ENCODE measurements at places on chromosomes 2 and 18. TPM values are rescaled to one million over a fixed set of nuclear protein-coding genes. Genes with fewer than 3 reads are reported as not detected.

The SLC20A1 gene
- 122 TPM for total RNA-seq

The DUSP11 gene
- 23.7 TPM for total RNA-seq

The RUFY4 gene
- not detected for total RNA-seq

The ITPRIPL1 gene
- 5.1 TPM for total RNA-seq

The PLB1 gene
- total RNA-seq: 3.1 TPM

The DHX57 gene
- total RNA-seq: 29.5 TPM

The LRRC30 gene
- total RNA-seq: not detected

The TUBA3E gene
- not detected for total RNA-seq

Data from uterine smooth muscle cell (primary cell).